Right renal pelvis (tissue), 4 donors: ENCODE measurements at places on chromosomes 13 and 19. TPM values are rescaled to one million over a fixed set of nuclear protein-coding genes. Genes with fewer than 3 reads are reported as not detected.

- no peak for DNase-seq
These were observed 43.3 kb downstream of the DZIP1 start for GRCh38 chr13:95601216-95601615.

DNA sequence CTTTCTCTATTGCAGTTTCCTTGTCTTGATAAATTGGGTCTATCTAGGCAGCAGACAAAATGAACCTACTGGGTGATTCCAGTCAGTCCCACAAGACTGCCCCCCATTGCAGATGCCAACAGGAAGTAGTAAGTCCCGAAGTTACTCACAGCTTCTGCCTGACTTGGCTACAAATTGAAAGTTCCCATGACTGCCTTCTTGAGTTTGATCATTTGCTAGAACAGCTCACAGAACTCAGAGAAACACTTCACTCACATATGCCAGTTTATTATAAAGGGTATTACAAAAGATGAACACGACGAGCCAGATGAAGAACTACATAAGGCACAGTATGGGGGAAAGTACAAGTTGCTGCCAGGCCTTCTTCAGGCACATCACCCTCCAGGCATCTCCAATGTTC, 50.0 kb downstream of the TEX26 start:
- DNase-seq = no peak

DNA sequence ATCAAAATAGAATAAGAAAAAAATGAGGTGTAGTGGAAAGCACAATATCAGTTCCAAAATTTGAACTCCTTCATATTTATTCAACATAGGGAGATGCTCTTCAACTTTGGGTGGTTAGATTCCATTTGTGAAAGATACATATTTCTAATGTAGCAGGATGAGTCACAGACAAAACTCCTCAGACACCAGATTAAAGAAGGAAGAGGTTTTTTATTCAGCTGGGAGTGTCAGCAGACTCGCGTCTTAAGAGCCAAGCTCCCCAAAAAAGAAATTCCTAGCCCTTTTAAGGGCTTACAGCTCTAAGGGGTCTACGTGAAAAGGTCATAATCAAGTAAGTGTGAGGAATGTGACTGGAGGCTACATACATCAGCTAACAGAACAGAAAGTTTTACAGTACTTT, 6.8 kb upstream of the ZNF765 start:
- no peak for DNase-seq

- no peak for DNase-seq
These were observed 1.5 kb upstream of the SLC17A7 start for GRCh38 chr19:49442771-49443365.

GNG7 gene
- 6.8 TPM for polyA plus RNA-seq

- DNase-seq = no peak
These were observed 1354.6 kb upstream of the PCDH9 start for GRCh38 chr13:68584776-68585175.

- no peak for DNase-seq
These were observed 7.3 kb upstream of the HS6ST3 start for GRCh38 chr13:96082640-96083039.

DNA sequence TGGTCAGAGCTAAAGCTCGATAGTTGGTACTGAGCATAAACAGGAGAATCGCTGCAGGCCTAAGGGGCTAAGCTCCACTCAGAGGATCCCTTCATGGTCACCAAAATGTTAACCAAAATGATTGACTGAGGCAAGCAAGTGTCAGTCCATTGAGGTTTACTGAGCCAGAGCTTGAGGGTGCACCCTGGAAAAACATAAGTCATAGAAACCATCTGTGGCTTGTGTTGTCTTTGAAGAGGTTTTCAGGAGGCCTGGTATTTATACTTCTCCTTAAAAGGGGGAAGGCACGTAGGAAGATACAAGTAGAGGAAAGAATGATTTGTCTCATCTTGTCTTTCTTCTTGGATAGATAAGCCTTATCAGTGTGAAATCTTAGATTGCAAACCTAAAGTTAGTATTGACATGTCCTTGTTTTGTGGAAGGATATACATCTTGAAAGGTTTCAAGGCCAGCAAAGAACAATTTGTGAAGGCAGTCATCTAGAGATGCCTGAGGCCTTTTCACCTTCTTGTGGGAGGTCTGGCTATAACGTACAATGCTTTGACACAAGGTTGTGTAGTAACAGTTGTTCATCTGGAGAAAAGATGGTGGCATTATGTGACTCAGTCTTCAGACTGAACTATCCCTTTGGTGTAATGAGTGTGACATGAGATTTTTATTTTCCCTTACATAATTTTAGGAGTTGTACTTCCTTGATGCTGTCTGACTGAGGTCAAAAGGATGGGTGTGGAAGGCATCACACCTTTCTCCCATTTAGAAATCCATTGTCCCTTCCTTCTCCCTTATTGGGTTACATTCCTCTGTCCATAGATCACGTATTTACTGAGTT, 14.7 kb upstream of the CEACAM6 start:
- no peak for DNase-seq

- no peak for DNase-seq
These were observed at the start of gene CYP2S1 for GRCh38 chr19:41192574-41193429. TSS of gene CYP2S1 (plus strand) at chr19:41193219. CDS start at chr19:41193265, 46 bp downstream.

SIGLEC9 gene
- polyA plus RNA-seq = 2.3 TPM

- DNase-seq = no peak
These were observed 43.3 kb downstream of the ZNF93 start for GRCh38 chr19:19943848-19944582.

GRCh38 chr13:113902986-113903775, 39.3 kb upstream of the GAS6 start:
- DNase-seq = no peak

- no peak for DNase-seq
These were observed 991 bp downstream of the ABHD17A start for GRCh38 chr19:1884291-1884718.

DNA sequence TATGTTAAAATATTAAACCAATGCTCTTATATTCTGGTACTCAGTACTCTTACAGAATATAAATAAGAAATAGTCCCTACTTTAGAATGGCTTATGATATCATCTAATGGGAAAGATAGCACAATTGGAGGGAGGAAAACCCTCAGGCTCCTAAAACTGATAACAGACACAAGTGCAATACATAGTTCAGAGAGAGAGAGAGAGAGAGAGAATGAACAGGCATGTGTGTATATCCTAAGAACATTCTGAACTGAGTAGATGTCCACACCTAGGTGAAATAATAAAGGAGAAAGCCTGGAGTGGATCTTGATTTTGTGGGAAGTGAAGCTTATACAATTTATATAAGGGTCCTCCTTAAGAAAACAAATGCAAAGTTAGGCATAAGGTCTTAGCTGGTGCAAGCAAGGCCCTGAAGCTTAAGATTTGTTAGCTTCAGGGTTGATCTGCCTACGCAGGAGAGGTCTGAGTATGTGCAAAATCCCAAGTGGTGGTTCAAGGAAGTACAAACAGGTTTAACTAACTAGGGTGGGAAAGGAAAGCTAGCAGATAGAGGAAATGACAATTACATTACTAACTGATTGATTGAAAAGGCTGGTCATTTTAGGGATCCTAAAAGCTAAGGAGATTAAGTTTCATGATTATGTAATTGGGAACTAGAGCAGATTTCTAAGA, 53.3 kb downstream of the SOX21 start:
- no peak for DNase-seq

DNA sequence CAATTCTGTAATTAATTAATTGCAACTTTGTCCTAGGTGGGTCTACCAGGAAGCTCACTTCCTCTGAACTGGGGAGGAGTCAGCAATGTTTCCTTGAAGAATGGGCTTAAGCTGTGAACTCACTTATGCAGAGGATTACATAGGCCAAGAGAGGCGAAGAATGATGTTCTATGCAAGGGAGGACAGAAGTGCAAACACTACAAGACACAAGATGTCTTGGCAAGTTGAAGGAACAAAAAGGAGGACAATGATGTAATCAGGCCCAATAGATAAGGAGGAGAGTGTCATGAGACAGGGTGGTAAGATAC, 275.9 kb downstream of the LHFPL6 start:
- no peak for DNase-seq

SIN3B gene
- polyA plus RNA-seq = 55.4 TPM

DNA sequence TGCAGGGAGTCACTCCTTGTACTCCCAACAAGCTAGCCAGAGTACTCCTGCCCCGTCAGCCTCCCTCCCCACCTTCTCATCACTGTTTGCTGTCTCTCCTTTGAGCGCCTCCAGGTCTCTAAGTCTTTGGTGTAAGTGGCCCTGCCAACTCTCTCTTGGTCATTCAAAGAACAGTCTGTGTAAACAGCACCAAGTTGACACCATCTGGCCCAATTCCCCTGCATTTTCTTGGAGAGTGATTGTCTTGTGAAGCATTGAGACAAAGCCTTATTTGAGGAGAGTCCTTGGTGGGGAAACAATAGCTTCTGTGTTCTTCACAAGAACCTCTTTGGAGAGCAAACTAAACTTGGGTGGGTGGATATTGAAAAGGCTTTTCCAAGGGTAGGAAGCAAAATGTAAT, 114.6 kb upstream of the RNF113B start:
- no peak for DNase-seq

DNA sequence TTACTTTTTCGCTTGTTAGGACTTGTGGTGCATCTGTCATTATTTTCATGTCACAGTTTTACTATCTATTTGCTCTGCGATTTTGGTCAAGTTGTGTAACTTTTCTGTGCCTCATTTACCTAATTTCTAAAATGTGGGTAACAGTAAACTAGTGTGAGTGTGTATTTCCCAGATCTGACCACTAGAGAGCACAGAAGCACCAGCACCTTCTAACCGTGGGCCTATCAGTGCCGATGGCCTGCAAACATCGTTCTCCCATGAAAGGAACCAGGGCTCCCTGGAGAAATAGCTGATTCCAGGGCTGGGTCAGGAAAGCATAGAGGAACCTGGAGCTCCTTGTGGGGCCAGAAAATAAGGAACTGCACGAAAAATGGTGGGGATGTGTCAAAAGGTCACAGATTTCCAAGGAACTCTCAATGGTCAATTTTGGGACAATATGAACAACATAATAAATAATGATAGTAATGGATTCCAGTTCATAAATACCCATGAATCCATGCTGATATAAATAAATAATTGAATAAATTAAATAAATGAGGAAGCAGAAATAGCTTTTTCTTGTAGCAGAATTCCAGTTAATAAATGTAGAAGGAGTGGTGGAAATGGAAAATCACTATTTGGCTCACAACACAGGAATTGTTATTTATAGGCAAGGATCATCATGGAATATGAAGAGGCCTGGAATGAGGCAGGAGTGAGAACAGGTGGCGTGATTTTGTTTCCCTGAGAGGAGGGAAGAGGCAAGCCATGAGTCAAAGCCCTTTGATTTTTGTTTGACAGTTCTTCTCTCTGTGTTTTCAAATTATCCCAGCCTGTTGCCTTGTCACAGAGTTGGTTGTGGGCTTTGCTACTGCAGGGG, 31.1 kb downstream of the CEACAM8 start:
- no peak for DNase-seq

DNA sequence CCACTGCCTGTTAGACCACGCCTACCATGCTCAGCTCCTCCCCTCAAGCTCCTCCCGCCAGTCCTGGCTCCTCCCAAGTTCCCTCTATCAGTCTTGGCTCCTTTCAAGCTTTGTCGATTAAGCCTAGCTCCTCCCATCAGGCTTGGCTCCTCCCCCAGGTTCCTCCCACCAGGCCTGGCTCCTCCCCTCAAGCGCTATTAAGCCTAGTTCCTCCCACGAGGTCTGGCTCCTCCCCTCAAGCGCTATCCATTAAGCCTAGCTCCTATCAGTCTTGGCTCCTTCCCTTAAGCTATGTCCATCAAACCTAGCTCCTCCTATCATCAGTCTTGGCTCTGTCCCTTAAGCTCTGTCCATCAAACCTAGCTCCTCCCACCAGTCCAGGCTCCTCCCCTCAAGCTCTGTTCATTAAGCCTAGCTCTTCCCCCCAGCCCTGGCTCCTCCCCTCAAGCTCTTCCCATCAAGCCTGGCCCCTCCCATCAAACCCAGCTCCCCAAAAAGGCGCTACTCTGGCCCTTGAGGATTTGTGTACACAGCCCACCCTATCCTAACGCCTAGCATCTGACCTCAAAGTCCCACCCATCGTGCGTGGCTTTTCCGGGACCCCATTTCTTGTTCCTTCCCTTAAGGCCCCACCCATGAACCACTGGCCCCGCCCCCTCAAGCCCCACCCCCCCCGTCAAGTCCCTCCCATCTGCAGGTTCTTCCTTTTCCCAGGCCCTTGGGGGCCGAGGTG, 10.0 kb downstream of the CAMSAP3 start:
- no peak for DNase-seq

DNA sequence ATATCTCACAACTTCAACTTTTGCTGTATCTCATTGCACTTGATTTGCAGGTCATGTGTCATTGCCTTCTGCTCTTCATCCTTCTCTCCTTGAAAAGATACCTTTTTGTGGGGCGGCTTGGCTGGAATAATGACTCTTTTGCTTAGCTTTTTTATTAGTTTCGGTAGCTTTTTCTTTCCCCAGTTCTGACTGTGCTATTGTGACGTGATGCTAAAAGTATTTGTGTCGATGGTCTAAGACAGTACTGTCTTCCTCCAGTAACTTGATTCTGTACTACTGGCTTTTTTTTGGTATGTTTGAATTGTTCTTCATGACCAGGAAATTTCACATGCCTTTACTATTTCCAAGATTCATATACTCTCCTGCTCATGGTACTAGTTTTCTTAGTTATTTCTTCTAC, 63.1 kb downstream of the SLITRK1 start:
- no peak for DNase-seq

- DNase-seq = no peak
These were observed 77.9 kb downstream of the TRPC4 start for GRCh38 chr13:37791699-37792098.

GRCh38 chr19:12670159-12670928, 3.7 kb downstream of the WDR83 start:
- DNase-seq = no peak

NLRP11 gene
- 0.22 TPM for polyA plus RNA-seq

CDC42EP5 gene
- 49.9 TPM for polyA plus RNA-seq

ONECUT3 gene
- polyA plus RNA-seq = 0.03 TPM

- no peak for DNase-seq
These were observed 23.8 kb upstream of the CBY2 start for GRCh38 chr13:45678282-45678681.

- DNase-seq = no peak
These were observed 11.1 kb downstream of the MAMSTR start for GRCh38 chr19:48708471-48708870.

GRCh38 chr19:55581145-55581822, 636 bp upstream of the ZNF579 start:
- DNase-seq = no peak

DNA sequence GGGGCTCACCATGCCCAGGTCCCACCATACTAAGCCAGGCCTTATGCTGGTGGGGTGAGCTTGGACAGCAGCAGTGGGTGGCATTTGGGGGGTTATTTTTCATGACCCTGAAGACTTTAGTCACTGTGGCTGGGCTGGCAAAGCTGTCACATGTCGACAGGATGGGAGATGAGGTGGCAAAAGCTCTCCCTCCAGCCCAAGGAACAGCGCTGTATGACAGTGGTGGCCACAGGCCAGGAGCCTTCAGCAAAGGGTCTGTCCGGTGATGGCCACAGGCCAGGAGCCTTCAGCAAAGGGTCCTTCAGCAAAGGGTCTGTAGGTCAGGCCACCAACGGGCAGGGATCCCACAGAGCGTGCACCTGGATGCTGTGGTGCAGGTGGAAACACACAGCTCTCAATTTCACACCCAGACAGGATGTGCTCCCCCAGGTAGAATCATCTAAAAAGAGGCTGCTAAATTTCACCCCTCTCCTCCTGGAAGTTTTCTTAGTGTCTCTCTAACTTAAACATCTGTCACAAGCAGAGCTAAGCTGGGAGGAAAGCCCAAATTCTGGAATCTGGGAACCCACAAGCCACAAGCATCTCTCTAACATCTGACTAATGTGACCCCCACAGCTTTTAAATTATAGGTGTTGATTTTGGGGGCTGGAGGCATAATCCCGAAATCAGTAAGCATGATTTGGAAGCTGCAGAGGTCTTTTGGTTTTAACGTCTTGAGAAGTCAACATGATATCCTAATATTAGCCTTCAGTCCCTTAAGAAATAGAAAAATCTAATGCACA, 23.0 kb downstream of the COL4A1 start:
- DNase-seq = no peak

ZNF700 gene
- polyA plus RNA-seq = 15.0 TPM

EXOC3L2 gene
- polyA plus RNA-seq = 12.6 TPM
